ENCODE measurements at places on chromosomes 4 and X.

DNA sequence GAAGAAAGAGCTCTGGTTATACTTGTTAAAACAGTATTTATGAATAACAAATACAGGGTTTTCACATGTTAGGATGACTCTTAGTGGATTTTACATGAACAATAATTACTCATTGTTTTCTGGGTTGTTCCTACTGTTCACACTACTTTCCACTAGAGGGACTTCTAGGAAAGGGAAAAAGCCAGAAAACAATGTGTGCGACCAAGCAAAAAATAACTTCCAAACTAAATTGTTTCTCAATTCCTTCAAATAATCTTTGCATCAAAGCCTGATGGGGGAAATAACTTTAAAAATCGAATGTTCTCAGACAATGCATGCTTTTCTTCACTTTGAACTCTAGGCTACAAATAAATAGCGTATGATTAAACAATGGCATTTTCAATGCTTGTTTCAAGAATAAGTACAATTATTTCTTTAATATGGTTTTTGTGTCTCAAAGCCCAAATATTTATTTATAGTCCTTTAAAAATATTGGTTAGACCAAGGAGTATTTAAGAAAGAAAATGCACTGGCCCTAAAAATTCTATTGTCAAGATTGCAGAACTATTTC, 72.1 kb upstream of the ETNPPL start:
- DNase-seq, result no peak

GRCh38 chrX:7242613-7243012, 94.7 kb upstream of the PUDP start:
- DNase-seq, result no peak

- peak; percentile 25 for DNase-seq
Measured at GRCh38 chr4:149264093-149264733, 551.4 kb downstream of the IQCM start.

DNA sequence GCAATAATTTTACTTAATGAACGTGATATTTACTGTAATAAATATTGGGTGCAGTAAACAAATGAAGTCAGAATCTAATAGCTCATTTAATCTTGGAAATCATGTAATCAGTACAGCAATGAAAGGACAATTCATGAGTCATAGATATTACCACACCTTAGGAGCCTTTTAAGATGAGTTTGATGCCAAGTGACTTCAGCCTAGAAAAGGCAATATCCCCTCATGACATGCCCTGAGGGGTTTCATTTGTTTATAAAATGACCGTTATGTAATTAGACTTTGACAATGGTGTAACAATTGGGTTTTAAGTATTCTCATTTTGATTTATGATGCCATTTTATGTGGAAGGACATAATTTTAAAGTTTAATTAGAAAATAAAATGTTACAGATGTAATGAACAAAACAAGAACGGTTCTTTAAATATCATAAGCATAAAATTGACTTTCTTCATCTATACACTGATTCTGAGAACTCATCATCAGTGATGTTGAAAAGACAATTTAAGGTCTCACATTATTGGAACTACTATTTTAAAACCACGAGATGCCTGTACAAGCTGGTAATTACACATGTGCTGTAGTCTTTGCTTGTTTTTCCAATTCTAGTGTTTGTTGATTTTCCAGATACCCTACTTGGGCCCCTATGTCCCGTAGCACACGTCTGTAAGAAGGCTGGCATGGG, 5.0 kb downstream of the FGF2 start:
- DNase-seq, result no peak

DNA sequence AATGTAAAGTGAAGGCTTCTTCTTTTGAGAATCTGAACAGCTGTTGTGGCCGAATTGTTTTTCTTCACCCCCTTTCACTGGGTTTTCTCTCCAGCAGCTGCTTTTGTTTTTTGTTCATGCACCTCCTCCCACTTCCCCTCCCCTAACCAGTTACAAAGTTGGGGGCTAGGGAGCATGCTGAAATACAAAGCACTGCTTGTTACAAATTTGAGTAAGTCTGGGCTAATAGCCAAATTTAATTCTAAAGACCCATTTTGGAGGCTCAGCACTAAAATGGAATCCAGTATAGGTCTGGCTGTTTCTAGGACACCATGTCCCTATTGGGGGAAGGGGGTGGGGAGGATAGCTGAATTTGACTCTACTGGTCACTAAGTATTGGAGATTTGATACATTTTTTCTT, 89.2 kb upstream of the GPM6B start:
- DNase-seq, result no peak

DNA sequence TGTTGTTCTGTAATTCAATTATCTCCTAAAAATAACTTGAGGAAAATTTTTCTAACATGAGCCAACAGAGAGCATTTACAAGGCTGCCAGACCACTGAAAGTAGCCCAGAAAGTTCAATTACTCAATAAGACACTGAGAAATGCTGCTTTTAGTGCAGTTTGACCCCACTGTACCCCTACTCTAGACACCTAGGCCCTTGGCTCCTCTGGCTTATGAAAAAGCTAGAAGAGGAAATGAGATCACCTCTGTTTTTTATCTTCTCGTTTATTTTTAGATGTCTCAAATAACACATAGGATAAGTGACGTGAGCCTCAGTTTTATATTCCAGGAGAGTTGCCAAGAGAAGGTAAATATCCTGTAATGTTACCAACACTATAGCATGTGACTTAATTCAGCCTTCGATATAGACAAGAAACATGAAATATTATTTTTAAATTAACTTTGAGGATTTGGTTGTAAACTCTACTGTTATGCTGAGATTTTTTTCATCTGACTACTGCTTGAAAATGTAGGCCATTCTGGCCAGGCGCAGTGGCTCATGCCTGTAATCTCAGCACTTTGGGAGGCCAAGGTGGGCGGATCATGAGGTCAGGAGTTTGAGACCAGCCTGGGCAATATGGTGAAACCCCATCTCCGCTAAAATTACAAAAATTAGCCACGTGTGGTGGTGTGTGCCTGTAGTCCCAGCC, 24.4 kb downstream of the TNIP3 start:
- no peak for DNase-seq

- DNase-seq, result no peak
Measured at GRCh38 chr4:76879731-76880364, 18.1 kb downstream of the SOWAHB start.

DNA sequence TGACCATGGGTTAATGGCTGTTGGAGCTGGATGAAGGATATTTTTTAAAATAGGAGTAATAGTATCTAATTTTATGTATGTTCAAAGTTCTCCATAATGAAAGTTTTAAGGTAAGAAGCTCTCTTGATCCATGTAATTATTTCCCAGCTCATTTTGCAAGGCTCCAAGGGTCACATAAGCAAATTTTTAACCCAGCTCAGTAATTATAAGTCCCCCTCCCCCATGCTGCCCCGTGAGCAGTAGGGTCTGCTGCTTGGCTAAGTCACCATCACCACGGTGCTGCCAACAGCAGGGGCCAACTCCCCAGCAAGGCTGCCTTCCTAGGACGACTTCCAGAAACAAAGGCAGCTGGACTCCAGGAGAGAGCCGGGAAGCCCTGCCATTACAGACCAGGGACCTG, 340.0 kb downstream of the FBXW7 start:
- no peak for DNase-seq

- no peak for DNase-seq
Measured at GRCh38 chr4:94939791-94940519, 182.2 kb downstream of the BMPR1B start.

GRCh38 chr4:137892134-137892533, 350.0 kb downstream of the SLC7A11 start:
- DNase-seq, result no peak

DNA sequence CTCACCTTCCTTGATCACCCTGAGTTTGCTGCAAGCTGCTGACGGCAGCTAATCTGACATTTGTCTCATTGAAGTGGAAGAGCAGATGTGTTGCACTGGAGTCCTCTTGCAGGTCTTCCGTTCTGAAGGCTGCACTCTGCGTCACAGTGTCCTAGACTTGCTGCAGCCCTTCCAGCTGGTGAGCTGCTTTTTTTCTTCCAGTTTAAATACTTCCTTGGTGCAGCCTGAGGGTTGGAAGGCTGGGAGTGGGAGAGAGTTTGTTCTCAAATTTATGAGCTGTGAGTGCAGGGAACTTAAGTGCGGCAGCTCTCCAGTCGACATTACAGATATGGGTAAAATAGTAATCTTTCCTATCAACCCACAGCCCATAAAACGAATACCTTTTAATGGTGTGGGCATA, 303.6 kb upstream of the FAT1 start:
- DNase-seq, result no peak

- DNase-seq, result no peak
Measured at GRCh38 chrX:20507901-20508620, 241.4 kb upstream of the RPS6KA3 start.
